ENCODE measurements at places on chromosomes 1 and 21.

GRCh38 chr21:37425684-37426083, 59.1 kb downstream of the DYRK1A start:
- DNase-seq: peak; percentile 56

- DNase-seq: no peak
Measured at GRCh38 chr1:44785501-44786137, 2.4 kb downstream of the BEST4 start.

- DNase-seq: no peak
Measured at GRCh38 chr1:19006837-19007271, 50.4 kb upstream of the IFFO2 start.

DNA sequence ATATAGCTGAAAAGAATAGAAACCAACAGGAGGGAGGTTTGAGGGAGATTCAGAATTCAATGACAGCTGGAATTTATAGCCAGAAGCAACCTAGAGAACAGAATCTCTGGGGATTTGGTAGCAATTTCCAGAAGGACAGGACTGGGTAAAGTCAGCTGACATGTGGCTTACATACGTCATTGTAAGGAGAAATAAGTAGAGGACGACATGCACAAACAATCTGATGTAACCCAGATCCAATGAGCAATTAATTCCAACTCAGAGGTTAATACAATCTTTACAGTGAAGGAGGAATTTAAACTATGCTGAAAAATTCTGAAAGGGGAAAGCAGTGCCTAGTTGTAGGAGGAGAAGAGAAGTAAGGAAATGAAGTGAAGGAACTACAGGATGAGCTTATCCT, 383.9 kb downstream of the PTBP2 start:
- DNase-seq: no peak

- no peak for DNase-seq
Measured at GRCh38 chr1:26468911-26469310, 3.3 kb upstream of the HMGN2 start.

- no peak for DNase-seq
Measured at GRCh38 chr1:117275055-117275454, 64.3 kb upstream of the VTCN1 start.

DNA sequence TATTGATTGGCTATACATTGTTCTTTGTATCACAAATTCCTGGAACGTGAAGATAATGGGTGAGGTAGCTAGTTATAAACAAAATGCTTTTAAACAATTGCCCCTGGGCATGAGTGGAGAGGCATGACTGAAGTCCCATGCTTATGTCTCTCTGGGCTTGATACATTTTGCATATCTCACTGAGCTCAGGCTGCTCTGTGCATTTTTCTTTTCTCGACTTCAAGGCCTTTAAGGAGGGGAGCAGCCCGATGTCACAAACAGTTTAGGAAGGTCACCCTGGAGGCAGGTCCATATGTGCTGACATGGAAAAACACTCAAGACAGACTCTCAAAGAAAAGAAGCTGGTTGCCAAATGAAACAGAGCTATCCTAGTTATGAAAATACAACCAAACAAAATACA, 80.1 kb upstream of the PUM1 start:
- no peak for DNase-seq

DNA sequence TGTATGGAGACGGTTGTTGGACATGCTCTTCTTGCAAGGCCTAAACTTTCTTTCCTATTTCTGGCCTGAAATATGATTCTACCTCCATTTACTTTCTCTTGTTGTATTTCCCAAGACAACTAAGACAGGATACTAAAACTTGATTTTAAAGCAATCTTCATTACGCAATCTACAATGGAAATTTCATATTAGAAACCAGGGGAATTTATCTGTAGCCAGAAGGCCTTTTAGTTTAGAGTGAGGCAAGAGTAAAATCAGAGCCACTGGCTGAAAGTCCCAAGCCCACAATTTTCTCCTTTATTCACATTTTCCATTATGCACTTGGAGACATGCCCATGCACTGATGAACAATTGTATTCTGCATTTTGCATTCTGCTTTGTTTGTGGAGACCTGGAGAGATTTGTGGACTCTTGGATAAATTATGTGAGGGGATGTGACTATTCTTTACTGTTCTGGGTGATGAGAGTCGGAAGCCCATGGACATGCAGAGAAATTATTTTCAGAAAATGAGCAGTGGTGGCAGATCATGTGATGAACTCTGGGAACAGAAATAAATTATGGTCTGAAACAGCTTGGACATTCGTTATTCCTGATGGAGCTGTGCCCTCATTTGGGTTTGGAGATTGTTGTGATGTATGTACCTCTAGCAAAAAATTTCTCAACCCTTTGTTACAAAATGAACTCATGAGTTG, 336.8 kb downstream of the SEC16B start:
- DNase-seq: no peak

DNA sequence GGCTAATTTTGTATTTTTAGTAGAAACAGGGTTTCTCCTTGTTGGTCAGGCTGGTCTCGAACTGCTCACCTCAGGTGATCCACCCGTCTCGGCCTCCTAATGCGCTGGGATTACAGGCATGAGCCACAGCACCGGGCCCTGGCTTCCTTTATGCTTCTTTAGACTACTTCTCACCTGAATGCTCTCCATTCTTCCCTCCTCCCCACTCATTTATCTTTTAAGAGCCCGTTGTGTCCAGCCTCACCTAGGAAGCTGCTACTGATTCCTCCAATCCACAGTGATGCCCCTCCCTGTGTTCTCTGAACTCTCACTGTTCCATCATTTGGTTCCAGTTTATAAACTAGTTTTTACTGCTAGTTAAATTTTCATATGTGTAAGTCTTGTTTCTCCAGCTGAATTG, 44.9 kb upstream of the NR5A2 start:
- DNase-seq: no peak

- no peak for DNase-seq
Measured at GRCh38 chr1:63969441-63969901, 195.7 kb downstream of the ROR1 start.

GRCh38 chr1:208167261-208167869, 76.8 kb downstream of the PLXNA2 start:
- no peak for DNase-seq

DNA sequence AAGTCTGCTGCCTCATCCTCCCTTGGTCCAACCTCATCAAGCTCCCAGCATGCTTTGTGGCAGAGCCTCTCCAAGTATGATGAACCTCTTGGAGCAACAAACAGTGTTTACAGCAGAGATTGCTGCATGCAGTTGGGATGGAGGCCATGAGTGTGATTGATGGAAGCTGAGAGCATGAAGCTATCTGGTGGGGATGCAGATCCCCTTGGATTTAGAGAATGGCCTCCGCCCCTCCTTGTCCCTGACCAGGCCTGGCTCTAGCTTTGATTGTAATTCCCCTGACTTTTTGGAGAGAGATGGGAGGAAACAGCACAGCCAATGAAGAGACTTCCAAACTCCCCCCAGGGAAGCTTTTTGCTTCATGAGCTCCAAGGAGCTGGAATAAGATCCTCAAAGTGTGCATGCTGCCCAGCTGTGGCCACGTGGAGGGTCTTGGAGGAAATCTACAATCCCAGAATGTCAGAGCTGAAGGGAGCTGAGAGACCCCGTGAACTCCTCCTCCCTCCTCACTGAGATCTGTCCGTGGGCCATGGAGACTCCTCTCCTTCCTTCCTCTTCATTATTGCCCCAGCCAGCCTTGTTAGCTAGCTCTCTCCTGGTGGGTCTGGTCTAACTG, 165.3 kb upstream of the USP24 start:
- DNase-seq: no peak

DNA sequence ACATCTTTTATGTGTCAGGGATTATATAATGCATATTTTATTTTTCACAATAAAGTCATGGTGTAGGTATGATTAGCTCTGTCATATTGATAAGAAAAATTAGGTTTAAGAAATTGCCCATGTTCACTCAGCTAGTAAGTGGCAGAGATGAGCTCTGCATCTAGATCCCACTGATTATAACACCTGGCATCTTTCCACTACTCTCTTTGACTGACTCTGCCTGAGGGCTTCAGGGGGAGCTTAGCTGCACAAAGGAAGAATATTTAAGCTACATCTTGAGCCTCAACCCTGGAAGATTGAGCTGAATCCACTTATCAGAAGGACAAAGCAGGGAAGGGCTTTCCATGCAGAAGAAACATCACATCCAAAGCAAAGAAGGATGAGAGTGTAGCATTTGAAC, 190.4 kb downstream of the MIS18A start:
- DNase-seq: no peak

DNA sequence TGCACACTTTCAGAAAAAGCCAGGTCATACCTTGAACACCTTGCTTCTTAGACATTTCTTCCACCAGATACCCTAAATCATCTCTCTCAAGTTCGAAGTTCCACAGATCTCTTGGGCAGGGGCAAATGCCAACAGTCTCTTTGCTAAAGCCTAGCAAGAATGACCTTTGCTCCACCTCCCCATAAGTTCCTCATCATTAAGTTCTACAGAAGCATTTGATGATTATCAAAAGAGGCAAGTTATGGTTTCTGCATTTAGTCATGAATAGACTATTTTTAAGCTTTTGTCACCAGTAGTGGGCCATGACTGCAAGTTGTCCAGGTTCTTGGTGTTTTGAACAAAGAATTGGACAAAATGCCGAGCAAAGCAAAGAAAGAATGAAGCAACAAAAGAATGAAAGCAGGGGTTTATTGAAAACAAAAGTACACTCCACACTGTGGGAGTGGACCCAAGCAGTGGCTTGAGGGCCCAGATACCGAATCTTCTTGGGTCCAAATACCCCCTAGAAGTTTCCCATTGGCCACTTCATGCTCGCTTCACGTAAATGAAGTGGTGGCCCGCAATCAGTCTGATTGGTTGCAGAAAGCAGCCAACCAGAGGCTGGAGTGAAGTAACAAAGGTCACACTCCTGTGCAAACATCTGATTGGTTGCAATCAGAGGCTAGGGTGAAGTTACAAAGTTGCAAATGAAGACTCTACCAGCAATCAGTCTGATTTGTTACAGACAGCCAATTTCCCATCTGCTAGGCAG, 9.8 kb upstream of the EGLN1 start:
- DNase-seq: no peak

- DNase-seq: no peak
Measured at GRCh38 chr1:112925015-112925414, 31.0 kb downstream of the SLC16A1 start.

- no peak for DNase-seq
Measured at GRCh38 chr1:32830092-32830852, 12.8 kb downstream of the S100PBP start.

GRCh38 chr21:43194303-43195120, 25.7 kb downstream of the CRYAA start:
- DNase-seq: no peak

DNA sequence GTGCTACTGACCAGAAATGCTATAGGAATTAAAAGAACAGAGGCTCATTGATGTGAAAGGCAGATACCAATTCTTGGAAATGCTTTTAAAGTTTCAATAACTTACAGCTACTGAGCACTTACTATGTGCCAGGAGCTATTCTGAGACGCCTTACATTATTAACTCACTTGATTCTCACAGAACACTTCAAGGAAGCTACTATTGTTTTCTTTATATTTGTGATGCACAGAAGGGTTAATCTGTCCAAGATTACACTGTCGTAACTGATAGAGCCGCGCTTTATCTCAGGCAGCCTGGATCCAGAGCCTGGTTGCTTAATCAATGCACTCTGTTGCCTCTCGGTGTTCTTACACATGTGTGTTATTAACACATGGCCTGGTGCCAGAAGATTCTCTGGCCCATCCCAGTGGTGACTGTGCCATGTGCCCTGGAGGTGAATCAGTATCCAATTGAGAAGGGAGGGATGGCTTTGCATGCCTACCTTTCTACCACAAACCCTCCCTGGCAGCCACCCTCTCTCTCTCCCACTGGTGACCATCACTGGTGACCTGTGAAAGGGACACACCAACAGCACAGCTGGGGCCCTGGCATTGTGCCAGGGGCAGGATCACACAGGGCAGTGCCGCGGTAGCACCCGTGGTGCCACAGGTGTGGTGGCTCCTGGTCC, 8.8 kb downstream of the FMO1 start:
- no peak for DNase-seq

GRCh38 chr1:53061859-53062707, at the start of gene PODN:
Gene PODN (plus strand): TSS chr1:53062213. CDS start chr1:53069856, 7,643 bp downstream.
- no peak for DNase-seq

GRCh38 chr1:218634212-218634611, 289.1 kb downstream of the TGFB2 start:
- DNase-seq: no peak
